CD8-positive, alpha-beta memory T cell (primary cell): ENCODE measurements at places on chromosomes 7 and 10. TPM values are rescaled to one million over a fixed set of nuclear protein-coding genes. Genes with fewer than 3 reads are reported as not detected.

CYP3A4 gene
- total RNA-seq = not detected

PNLIPRP1 gene
- not detected for total RNA-seq

DNA sequence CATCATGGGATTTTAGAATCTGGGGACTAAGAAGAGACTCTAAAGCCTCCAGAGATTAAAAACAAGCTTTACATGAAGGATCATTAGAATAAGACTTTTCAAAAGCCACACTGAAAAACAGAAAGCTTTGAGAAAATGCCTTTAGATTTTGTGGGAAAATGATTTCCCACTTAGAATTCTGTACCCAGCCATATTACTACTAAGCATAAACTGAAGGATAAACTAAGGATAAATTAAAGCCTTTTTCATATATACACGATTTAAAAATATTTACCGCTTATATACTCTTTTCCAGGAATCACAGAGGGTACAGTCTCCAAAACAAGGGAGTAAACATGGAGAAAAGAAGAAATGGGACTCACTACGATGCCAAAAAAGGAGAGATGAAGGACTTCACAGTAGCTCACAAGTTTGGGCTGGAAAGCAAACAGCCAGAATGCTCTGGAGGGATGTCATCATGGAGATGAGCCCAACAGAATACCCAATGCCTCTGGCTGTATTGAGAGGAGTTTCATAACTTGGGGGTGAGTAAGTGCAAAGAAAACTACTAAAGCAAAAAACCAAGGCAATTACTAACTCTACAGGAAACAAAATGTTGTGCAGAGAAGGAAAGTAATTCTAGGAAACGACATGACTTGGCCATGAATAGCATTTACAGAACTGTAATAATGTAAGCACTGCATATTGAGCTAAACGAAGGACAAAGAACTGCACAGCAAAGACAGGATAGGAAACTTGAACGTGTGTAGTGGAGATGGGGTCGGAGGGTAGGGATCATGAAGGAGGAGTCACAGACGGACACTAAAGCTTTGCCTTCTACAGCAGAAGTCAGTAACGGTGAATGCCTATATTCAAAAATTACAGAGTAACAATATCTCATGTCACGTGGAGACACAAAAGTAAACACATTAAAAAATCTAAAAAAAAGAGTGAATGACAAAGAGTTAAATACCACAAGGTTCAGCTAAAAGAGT, 61.4 kb upstream of the ASAH2 start:
- no peaks in the 10 kb centered on the region for H3K27me3 ChIP-seq
- H3K4me3 ChIP-seq = no peak overlapping the region
- peaks cover 25% of the 10 kb centered on the region for H3K36me3 ChIP-seq

OR2A1 gene
- total RNA-seq = not detected

- H3K4me3 ChIP-seq = no peak overlapping the region
- no peaks in the 10 kb centered on the region for H3K27me3 ChIP-seq
- no peak overlapping the region for H3K27ac ChIP-seq
- no peak for DNase-seq
These were observed 22.5 kb upstream of the TRIL start for GRCh38 chr7:28980451-28981160.

GRCh38 chr10:75525646-75526045, 94.2 kb downstream of the LRMDA start:
- H3K4me1 ChIP-seq = no peaks in the 10 kb centered on the region
- no peak overlapping the region for H3K4me3 ChIP-seq
- no peaks in the 10 kb centered on the region for H3K27me3 ChIP-seq
- H3K27ac ChIP-seq = no peak overlapping the region

FKBP6 gene
- not detected for total RNA-seq

TMEM139 gene
- total RNA-seq = 0.90 TPM

HOXA7 gene
- total RNA-seq = not detected

KAZALD1 gene
- 0.20 TPM for total RNA-seq

GRCh38 chr7:14332155-14332554, 342.7 kb upstream of the ETV1 start:
- no peak for DNase-seq
- H3K27me3 ChIP-seq = no peaks in the 10 kb centered on the region
- no peak overlapping the region for H3K4me3 ChIP-seq
- no peak overlapping the region for H3K27ac ChIP-seq
- H3K36me3 ChIP-seq = no peaks in the 10 kb centered on the region
- no peaks in the 10 kb centered on the region for H3K4me1 ChIP-seq

GRCh38 chr10:16644146-16644545, 122.5 kb upstream of the C1QL3 start:
- DNase-seq = no peak
- H3K27me3 ChIP-seq = no peaks in the 10 kb centered on the region
- H3K4me1 ChIP-seq = no peaks in the 10 kb centered on the region
- H3K4me3 ChIP-seq = no peak overlapping the region

PDK4 gene
- total RNA-seq = 0.74 TPM

MSS51 gene
- total RNA-seq = 1.5 TPM

OR6B1 gene
- total RNA-seq = not detected

DNA sequence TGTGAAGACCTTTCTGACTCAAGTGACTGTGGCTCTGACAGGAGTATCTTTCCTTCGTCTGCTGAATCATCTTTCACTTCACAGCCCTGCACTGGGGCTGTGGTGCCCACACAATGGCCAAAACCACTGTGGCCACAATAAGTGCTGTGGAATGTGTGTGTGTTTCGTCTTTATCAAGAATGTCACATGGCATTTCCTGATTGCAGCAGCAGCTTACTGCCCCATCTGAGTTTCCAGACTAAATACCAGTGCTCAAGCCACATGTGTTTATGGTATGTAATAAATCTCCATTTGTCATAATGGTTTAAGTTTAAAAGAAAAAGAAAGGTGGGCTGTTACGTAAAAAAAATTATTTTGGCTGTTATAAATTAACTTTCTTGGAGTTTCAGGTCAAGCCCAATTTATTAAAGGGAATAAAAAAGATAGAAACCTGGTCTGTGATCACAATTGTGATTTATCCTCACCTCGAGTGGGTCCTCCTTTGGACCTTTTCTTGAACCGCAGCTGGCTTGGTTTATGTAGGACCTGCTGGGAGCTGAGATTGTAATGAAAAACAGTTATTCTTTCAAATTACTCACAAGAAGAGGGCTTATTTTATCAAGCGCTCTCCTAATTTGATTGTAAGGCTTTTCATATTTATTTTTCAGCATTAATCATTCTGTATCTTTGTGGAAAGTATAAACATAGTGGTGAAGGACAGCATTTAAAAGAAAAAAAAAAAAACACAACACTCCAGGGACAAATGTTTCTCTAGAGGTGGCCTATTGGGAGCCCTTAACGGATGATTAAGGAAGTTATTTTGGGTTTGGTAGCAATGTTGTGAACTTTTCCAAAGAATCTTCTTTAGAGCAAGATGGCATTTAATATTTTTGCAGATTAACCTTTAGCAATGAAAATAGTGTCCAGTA, 116.2 kb downstream of the LRMDA start:
- no peak for DNase-seq
- H3K27ac ChIP-seq = no peak overlapping the region
- no peak overlapping the region for H3K4me3 ChIP-seq
- H3K27me3 ChIP-seq = no peaks in the 10 kb centered on the region
- no peaks in the 10 kb centered on the region for H3K4me1 ChIP-seq

DNA sequence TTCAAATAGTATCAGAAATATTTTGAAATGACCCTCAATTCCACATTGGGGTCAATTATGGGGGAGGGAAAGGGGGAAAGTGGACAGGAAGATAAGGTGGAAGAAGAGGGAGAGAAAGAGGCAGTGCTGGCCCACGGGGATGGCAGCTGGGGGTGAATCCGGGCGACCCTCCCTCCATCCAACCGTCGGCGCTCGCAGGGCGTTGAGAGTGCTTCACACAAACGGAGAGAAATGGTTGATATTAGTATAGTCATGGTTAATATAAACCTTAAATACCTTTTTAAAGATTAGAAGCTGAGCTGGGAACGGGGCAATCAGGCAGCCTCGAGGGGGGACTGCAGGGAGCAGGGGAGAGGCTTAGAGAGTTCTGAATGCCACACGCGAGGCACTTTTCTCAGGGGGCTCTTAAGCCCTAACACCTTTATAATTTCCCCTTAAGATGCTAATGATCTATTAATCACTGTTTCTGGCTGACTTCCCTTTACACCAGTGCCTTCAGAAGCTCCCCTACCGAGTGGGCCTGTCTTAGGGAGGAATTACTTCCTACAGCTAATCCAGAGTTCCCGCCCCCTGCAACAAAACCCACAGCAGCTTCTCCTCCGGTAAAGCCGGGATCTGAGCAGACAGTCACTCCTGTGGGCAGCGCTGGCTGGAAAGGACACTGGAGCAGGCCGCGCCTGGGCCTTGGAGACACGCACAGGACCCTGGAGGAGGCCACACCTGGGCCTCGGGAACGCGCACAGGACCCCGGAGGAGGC, 39.5 kb downstream of the PRKAG2 start:
- no peak for DNase-seq
- no peaks in the 10 kb centered on the region for H3K27me3 ChIP-seq
- no peak overlapping the region for H3K27ac ChIP-seq
- no peak overlapping the region for H3K4me3 ChIP-seq

TMEM213 gene
- total RNA-seq = not detected

DNA sequence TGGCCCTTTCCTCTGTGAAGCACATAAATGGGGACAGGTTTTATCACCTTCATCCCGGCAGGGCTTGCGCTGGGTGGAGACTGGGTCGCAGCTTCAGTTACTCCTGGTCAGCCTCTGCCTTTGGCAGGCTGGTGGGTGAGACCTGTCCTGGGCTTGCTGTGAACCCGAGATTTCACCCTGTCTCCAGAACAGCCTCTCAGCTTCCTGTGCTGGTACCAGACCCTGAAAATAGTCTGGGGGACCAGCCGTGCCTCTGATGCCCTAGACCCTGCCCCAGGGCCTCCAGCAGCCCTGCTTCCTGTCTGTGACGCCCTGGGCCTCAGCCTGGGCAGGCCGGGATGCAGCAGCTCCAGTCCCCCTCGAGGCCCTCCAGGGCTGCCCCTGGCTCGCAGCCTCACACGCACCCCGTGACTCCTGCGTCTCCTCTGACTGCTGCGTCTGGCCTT, 13.2 kb upstream of the PWWP2B start:
- DNase-seq = peak; percentile 34
- H3K4me3 ChIP-seq = no peak overlapping the region
- H3K36me3 ChIP-seq = no peaks in the 10 kb centered on the region
- H3K4me1 ChIP-seq = peaks cover 7% of the 10 kb centered on the region
- no peak overlapping the region for H3K27ac ChIP-seq

DNA sequence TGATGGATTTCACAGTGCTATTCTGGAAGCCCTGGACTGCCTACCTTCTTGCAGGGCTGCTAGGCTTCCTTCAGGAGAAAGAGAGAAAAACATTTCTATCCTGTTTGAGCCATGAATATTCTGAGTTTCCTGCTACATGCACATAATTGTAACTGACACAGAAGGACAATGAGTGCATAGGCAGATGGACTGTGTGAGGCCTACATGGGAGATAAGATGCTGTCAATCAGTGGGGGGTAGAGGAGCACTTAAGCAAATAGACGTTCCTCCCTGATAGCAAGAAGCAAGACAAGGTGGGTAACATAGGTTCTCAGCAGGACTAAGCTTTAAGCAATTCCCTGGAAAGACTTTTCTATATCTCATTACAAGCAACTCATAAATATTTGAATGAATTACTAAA, 11.6 kb downstream of the ALDH18A1 start:
- no peak for DNase-seq
- peaks cover 23% of the 10 kb centered on the region for H3K36me3 ChIP-seq
- no peak overlapping the region for H3K27ac ChIP-seq
- no peaks in the 10 kb centered on the region for H3K4me1 ChIP-seq
- no peak overlapping the region for H3K4me3 ChIP-seq

DNA sequence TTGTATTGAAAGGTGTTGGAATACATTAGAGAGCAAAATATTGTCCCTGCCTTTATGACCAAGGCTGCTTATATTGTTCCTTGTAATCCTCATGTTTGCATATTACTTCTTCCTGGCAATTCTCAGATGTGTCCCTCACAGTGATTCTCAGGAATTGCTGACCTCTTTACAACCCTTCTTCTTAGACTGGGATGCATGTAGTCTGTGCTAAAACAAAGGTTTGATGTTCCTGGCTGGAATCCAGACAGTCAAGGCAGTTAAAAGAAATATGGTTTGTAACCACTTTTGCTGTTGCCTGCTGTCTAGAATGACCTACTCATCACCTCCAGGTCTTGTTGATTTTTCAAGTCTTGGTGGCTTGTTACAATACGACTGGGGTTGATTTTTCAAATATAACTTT, 367.6 kb downstream of the HGF start:
- H3K27me3 ChIP-seq = no peaks in the 10 kb centered on the region
- no peak overlapping the region for H3K27ac ChIP-seq
- H3K4me3 ChIP-seq = no peak overlapping the region
- DNase-seq = no peak

DNA sequence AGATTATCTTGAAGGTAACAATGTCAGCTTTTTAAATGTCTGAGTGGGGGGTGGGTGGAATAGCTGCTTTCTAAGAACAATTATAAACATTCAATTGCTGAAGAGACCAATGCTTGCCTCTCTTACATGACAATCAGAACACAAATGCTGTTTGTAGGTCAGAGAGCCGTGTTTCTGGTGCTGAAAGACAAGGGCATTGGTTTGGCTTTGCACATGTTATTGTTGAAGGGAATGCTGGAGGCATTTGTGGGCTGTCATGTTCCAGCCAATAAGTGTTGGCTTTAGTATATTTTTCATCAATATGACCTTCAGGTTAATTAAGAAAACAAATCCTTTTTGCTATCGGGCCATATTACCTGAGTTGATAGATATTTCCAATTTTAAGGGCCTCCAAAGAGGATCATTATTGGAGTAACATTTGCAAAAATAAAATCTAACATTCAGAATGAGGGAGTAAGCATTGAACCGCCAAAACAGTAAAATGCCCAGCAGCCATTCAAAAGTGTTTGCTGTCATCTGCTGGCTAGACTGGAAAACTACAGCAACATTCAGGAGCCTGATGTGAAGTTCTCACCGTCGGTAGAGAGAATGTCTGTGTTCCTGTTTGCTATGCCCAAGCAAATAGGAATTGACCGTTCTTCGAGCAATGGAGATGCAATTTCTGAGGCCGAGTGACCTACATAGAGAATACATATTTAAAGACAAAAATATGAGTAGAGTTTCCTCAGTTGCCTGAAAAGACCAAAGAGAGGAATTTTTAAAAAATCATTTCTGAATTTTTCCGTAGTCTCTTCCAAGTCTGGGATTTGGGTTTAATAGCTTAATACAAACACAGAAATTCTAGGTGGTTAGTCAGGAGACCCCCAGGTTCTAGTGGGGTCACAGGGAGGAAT, 118.9 kb downstream of the APBB1IP start:
- H3K27ac ChIP-seq = no peak overlapping the region
- H3K4me1 ChIP-seq = no peaks in the 10 kb centered on the region
- no peak overlapping the region for H3K4me3 ChIP-seq
- H3K36me3 ChIP-seq = peaks cover 34% of the 10 kb centered on the region
- no peaks in the 10 kb centered on the region for H3K27me3 ChIP-seq

CCDC172 gene
- not detected for total RNA-seq

GRCh38 chr10:108445746-108446145, 1281.2 kb upstream of the SORCS1 start:
- H3K27ac ChIP-seq = no peak overlapping the region
- H3K4me1 ChIP-seq = no peaks in the 10 kb centered on the region
- DNase-seq = no peak
- no peaks in the 10 kb centered on the region for H3K36me3 ChIP-seq
- no peak overlapping the region for H3K4me3 ChIP-seq

GRCh38 chr10:116889066-116889465, 39.8 kb downstream of the ENO4 start:
- H3K36me3 ChIP-seq = no peaks in the 10 kb centered on the region
- H3K27ac ChIP-seq = no peak overlapping the region
- H3K27me3 ChIP-seq = no peaks in the 10 kb centered on the region
- DNase-seq = no peak
- no peak overlapping the region for H3K4me3 ChIP-seq
- H3K4me1 ChIP-seq = no peaks in the 10 kb centered on the region
